Activated T-cell treated with anti-CD3 and anti-CD28 coated beads for 4 hours (primary cell): ENCODE measurements at places on chromosomes 2 and 18.
A peak's percentile ranks its signal among the peaks of the same experiment; 100 is the strongest.

GRCh38 chr2:70946832-70947442, 11.2 kb downstream of the ATP6V1B1 start:
- peak; percentile 50 for DNase-seq

DNA sequence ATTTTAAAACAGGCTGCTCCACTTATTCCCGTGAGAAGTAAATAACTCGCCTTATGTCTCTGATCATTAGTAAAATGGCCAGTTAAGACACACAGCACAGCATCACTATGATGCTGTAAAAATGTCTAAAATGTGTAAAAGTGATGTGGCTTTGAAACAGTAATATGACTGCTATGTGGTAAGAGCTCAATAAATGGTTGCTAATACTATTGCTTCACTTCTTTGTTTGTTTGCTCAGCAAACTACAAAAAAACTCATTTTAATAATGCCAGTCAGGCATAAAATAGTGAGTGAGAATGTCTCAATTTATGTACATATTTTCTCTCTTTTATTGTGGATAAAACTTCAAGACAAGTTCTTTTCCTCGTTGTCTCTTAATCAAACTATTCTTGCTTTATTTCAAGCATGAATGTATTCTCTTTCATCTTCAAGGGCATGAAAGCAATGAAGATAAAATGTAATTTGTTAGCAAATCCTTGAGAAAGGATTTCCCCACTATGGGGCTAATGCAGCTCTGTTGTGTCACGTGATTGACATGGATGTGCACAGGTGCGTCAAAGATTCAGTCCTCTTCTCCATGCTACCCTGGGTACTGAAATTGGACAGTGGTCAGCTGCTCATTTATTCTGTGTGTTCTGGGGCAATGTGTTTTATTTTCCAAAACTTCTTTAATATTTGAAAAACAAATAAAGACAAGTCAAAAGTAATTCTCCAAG, 387.2 kb downstream of the TRIB2 start:
- no peak for DNase-seq

DNA sequence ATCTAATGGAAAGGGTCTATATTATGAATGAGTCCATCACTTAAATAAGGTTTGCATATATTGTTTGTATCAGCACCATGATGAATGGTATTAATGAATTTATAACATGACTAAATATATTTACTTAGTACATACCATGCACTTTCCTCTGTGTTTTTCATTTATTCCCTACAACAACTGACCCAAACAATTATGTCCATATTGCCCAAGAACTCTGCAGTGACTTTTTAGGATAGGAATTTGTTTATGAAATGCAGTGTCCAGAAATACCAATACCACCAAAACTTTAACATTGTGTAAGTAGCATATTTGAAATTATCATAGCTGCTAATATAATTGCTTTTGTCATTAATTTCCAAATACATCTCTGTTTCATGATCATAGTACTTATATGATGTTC, 119.7 kb downstream of the WDR7 start:
- no peak for DNase-seq

GRCh38 chr2:52501715-52502475, 1265.7 kb upstream of the CHAC2 start:
- DNase-seq, result no peak

- no peak for DNase-seq
Observed at GRCh38 chr18:51537487-51537886, 340.0 kb upstream of the MEX3C start.

DNA sequence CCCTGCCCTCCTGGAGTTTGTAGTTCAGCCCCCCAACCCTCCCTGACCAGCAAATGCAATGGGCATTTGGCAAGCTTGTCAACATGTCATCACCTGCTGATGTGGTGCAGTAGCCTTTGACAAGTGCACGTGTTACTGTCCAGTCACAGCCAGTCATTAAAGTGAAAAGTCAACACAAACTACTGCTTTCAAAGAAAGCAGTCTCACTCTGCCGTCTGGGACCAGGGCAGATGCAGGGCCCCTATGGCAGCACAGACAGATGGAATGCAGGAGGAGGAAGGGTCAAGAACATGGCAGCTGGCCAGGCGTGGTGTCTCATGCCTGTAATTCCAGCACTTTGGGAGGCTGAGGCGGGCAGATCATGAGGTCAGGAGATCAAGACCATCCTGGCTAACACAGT, 222.4 kb upstream of the OSR1 start:
- no peak for DNase-seq

- DNase-seq, result no peak
Observed at GRCh38 chr2:159661286-159661685, 44.9 kb upstream of the BAZ2B start.

- DNase-seq, result no peak
Observed at GRCh38 chr18:29434650-29435049, 1257.7 kb upstream of the CDH2 start.

- DNase-seq, result no peak
Observed at GRCh38 chr2:176128172-176128981, 1.1 kb upstream of the HOXD8 start.

DNA sequence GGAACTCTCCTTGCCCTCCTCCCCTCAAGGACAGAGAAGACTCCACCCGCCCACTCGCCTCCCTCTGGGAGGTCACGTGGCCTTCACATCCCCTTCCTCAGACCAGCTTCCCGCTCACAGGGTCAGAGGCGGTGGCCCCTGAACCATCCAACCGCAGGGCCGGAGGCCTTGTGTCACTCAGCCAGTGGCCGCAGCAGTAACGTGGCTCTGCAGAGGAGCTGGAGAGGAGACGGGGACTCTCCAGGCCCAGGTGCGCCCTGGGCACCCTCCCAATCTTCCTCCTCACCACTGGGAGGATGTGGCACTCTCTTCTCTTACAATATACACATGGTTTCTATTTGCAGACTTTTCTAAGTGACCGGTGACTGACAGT, 161.7 kb downstream of the TWIST2 start:
- DNase-seq, result no peak

DNA sequence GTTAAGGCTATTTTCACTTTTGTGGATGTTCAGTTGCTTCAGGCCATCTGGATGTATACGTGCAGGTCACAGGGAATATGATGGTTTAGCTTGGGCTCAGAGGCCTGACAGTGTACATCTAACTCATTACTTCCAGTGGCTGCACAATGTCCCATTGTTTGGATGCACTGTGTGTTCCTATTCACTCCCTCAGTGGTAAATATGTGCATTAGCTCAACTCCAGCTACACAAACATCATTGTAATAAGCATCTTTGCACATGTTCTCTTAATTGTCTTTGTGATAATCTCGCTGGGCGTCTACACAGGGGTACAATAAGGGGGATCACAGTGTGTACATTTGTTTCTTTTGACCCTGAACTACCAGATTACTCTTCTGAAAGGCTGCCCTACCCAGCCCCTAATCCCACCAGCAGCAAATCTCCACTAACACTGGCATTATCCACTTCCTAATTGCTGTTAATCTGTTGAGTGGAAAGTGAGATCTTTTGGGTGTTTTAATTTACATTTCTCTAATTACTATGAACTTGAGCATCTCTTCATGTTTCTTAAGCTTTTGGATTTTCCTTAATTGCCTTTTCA, 56.1 kb upstream of the POLE4 start:
- DNase-seq, result no peak
